NCI-H510A (cell line): ENCODE measurements at places on chromosomes 16 and 17.
A peak's percentile ranks its signal among the peaks of the same experiment; 100 is the strongest.

DNA sequence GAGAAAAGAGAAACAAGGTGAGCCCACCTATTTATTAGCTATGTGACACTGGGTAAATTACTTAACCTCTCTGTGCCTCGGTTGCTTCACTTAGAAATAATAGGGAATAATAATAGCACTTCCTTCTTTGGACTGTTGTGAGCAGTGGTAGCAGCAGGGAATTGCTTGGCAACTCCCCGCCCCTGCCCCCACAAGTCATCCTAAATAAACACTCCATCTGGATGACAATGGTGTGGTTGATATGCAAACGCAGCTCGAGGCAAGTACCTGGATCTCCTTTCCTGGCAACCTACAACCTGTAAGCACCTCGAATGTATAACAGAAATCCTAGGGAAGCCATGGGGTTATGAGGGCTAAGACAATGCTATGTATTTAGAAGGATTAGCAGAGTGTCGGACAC is 9.1 kb downstream of the TEKT3 start:
- no peak for DNase-seq

GRCh38 chr17:42288803-42289610 is 709 bp downstream of the STAT5A start:
- peak; percentile 34 for DNase-seq

DNA sequence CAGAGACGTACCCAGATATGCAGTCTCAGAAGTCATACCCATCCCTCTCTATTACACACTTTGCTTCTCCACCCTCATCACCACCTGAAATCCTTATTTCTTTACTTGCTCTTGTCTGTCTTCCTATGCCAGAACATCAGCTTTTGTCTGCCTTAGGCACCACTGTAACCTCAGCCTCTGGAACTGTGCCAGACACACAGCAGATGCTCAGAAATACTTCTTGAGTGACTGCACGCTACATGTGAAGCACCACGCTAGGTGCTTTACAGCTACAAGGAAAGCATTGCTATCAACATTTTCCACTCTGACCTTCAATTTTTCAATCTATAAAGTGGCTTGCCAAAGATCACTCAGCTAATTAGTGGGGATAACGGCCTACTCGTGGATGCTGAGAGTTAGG is 226.8 kb downstream of the CHD9NB start:
- DNase-seq, result peak; percentile 82

- peak; percentile 74 for DNase-seq
Measured at GRCh38 chr16:20866145-20866772, 33.9 kb downstream of the DCUN1D3 start.

DNA sequence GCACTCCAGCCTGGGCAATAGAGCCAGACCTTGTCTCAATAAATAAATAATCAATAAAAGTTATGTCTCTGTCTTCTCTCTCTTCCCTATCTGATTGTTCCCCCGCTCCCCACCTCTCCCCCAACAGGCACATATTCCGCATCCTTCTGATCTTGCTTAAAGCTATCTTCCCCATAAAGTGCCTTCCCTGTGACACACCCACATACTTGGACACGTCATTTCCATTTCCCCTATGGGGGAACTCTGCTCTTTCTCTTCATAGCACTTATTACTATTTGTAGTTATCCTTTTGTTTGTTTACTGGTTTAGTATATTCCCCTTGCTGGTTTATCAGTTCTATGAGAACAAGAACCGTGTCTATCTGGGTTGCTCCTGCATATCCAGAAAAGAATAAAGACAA is 14.9 kb downstream of the MYO1D start:
- no peak for DNase-seq

DNA sequence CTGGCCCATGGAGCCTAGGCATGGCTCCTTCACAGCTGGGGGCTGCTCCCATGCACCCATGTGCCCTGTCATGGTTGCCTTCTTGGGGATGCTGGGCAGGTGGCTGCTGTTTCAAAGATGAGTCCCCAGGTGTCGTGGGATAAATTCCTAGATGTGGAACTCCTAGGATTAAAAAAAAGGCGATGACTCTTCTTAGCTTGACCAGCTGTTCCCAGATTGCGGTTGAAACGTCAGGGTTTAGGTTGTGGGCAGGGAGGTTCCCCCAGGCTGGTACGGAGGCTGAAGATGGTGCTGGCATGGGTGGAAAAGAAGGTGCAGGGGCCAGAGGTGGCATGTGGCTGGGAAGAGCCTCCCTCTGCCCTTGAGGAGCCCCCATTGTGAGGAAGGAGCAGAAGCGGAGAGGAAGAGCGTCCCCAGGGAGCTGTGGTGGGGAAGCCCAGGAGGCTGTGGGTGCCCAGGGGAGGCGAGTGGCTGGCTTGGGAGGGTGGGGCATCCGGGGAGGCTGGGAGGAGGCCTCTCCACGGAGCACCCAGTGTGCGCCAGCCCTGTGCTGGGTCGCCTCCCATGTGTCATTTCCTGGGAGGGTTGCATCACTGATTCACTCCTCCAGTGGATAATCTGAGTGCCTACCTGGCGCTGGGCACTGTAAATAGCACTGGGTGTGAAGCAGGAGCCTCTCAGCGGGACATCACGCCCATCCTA is 7.5 kb upstream of the KCNJ12 start:
- no peak for DNase-seq

- DNase-seq, result no peak
Measured at GRCh38 chr17:77395501-77396048, 254.8 kb downstream of the SEC14L1 start.
